Hematopoietic multipotent progenitor cell (in vitro differentiated cells): ENCODE measurements at places on chromosomes 6 and 20.

DNA sequence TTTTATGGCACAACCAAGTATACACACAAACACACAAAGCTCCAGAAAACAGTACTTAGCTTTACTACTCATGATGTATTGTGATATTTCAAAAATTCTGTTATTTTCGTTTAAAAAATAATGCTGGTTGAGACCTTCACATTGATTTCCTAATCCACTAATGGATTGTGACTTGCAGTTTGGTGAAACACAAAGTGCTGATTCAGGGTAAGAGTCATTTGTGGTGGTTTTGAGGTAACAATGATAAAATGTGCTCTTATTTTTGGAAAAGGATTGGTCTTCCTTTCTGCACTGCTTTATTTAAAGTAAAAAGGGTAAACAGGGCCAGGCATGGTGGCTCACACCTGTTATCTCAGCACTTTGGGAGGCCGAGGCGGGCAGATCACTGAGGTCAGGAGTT, 1.9 kb downstream of the AAR2 start:
- no peak for DNase-seq

GRCh38 chr6:166947251-166947650, 9.1 kb downstream of the RNASET2 start:
- no peak for DNase-seq

DNA sequence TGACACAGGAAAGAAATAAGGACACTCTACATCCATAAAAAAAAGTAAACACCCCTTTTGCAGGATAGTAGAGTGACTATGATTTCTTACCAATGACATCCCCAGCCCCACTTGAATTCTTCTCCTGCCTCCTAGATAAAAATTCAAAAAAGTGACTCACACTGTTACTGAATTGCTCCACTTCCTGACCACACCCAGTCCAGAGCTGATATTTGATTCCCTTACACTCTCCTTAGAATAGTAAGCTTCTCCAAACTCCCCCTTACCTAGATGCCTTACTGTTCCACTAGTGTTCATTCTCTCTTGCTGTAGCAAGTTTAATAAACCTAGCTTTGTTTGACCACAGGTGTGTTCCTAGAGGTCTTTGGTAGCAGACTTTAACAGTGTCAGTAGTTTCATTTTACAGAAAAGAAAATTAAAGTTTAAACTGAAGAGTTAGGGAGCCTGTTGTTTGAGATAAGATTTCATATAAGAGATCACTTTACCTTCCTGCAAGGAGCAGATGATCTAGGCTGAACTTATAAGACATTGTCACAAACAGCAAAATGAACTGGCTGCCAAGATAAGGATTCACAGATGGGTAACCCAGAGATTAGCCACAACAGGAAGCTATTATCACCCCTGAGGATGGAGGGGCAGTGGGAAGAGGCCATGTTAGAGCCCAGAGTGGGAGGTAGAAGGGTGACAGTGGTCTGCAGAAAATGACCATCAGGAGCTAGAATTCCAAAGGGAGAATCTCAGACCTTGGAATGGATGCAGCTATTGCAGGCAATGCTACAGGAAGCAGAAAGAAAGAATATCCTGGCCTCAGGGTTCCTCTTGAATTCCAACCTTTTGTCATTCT, 28.4 kb upstream of the BTN3A2 start:
- DNase-seq = no peak

- no peak for DNase-seq
Observed at GRCh38 chr20:36261389-36262105, 25.3 kb downstream of the AAR2 start.

DNA sequence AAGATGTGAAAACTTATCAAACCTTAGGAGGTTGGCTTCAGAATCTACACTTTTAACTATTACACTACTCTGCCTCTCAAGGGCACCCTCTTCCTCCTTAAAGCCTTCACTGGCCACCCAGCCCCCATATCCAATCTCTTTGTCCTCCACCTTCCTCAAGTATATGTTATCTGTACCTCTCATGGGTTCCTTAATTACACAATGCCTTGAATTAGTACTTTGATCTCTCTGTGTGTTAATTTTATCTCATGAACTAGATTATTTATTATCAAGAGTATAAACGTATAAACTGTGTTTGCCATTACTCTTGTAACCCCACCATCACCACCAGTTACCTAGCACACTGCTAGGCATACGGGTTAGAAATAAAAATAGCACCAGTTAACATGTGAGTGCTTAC, 83.3 kb downstream of the NCR2 start:
- DNase-seq = no peak
